Occipital lobe (tissue), 3 donors: ENCODE measurements at places on chromosomes 2 and 18. TPM values are rescaled to one million over a fixed set of nuclear protein-coding genes. Genes with fewer than 3 reads are reported as not detected.

GPR155 gene
- total RNA-seq = 15.6 TPM

TDRD15 gene
- 3.0 TPM for total RNA-seq

KHK gene
- 6.2 TPM for total RNA-seq

CCDC121 gene
- total RNA-seq = 5.9 TPM

REG3G gene
- not detected for total RNA-seq

SEPTIN10 gene
- total RNA-seq = 114 TPM

TMEM178A gene
- 25.1 TPM for total RNA-seq

SERPINB13 gene
- not detected for total RNA-seq

PID1 gene
- 46.2 TPM for total RNA-seq

CAPN14 gene
- 1.4 TPM for total RNA-seq

L3MBTL4 gene
- total RNA-seq = 20.4 TPM

TMEM17 gene
- total RNA-seq = 6.4 TPM

DRC1 gene
- 5.6 TPM for total RNA-seq

NXPH2 gene
- 30.4 TPM for total RNA-seq

ZSCAN30 gene
- total RNA-seq = 17.5 TPM

RAPGEF4 gene
- 23.4 TPM for total RNA-seq

- no peak for DNase-seq
These were observed 55.5 kb upstream of the ALKAL2 start for GRCh38 chr2:343355-343754.

DNA sequence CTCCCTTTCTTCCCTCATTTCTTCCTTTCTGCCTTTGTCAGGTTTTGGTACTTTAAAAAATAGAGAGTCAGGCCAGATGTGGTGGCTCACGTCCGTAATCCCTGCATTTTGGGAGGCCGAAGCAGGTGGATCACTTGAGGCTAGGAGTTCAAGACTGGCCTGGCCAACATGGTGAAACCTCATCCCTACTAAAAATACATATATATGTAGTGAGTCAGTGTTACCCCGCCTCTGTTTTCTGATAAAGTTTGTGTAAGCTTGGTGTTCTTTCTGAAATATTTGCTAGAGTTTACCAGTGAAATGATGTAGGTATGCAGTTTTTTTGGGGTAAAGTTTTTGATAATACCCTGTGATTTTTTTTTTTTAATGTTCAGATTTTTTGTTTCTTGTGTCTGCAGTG is 58.8 kb downstream of the DGKD start:
- no peak for DNase-seq

- DNase-seq = no peak
These were observed 319.9 kb upstream of the ACVR2A start for GRCh38 chr2:147524912-147525311.

- no peak for DNase-seq
These were observed 82.6 kb downstream of the HDAC4 start for GRCh38 chr2:239318151-239318611.

GRCh38 chr2:226953826-226954225 is 118.0 kb downstream of the RHBDD1 start:
- no peak for DNase-seq

- DNase-seq = no peak
These were observed 52.7 kb downstream of the ABCB11 start for GRCh38 chr2:168978461-168978861.

GRCh38 chr2:162029287-162029901 is 44.6 kb downstream of the DPP4 start:
- DNase-seq = peak; percentile 70

DNA sequence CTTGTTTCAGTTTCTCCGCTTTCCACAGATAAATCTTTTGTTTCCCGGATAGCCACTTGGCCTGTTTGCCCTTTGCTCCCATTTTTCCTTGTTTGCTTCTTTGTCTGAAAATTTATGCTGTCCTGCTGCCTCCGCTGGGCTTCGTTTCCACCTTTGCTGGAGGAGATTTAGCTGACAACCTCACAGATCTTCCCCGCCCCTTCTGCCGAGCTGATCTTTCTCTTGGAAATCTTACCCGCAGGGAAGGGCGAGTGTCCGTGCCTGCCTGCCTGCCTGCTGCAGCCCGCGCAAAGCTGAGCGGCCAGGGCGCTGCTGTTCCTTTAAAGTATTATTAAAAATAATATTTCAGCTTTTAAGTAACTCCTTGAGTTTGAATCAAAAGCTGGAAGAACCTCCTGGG is 1.4 kb upstream of the XRCC5 start:
- DNase-seq = no peak

- no peak for DNase-seq
These were observed 6.2 kb downstream of the CPS1 start for GRCh38 chr2:210562502-210563080.

DNA sequence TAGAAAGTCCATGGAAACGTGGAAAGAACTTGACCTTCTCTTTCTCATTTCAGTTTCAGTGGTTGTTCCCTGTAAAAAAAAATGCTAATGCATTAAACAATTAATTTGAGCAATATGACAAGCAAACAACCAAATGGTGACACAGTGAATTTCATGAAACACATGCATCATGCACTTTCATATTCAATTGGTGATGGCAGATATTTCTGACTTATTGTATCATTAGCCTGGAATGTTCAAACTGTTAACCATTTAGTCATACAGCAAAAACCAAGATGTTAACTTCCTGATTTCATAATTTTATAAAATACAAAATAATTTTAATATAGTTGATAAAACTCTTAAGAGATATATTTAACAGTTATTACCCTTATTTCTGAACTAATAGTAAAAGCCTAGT is 85.5 kb downstream of the SCN1A start:
- DNase-seq = no peak

GRCh38 chr2:12001621-12002020 is 255.2 kb downstream of the LPIN1 start:
- DNase-seq = no peak

- DNase-seq = no peak
These were observed 6.8 kb downstream of the TFPI start for GRCh38 chr2:187547353-187547979.

DNA sequence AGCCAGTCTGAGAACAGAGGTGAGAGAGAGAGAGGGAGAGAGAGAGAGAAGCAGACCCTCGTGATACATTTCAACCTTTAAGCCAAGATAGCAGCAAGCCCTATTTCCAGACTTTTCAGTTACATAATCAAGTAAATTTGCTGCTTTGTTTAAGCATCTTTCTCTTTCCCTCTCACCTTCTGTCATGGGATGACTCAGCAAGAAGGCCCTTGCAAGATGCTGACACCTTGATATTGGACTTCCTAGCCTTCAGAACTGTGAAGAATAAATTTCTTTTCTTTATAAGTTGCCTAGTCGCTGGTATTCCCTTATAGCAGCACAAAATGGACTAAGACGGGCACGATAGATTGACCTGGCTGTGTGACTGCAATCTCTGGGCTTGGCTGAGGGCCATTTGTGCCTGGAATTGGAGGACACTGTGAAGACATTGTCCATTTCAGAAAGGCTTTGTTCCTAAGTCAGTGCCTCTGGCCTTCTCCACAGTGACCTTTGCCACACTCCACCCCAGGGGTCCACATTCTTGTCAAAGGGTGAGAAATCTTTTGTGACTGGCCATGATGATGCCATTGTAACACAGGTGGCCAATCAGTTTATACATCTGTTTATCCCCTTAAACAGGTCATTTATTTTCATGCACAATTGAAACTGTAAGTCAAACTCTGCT is 51.3 kb upstream of the ITSN2 start:
- DNase-seq = no peak

DNA sequence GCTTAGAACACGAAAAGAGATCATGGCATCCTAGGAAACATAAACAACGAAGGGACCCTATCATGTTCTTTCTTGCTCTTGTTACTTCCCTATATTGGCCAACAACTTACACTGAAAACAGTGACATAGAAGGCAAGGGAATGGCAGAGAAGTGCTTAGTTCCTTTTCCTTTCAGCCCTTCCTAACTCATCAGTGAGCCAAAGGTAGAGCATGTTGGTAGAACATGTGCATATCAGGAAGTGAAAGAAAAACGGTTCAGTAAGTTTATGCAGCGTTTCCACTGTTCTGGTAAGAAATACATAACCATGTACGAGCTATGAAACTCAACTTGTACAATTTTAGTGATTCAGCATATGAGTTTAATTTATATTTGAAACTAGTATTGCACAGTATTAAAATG is 21.7 kb downstream of the AKAIN1 start:
- no peak for DNase-seq

GRCh38 chr2:85926931-85927661 is 38.3 kb upstream of the ST3GAL5 start:
- DNase-seq = no peak

DNA sequence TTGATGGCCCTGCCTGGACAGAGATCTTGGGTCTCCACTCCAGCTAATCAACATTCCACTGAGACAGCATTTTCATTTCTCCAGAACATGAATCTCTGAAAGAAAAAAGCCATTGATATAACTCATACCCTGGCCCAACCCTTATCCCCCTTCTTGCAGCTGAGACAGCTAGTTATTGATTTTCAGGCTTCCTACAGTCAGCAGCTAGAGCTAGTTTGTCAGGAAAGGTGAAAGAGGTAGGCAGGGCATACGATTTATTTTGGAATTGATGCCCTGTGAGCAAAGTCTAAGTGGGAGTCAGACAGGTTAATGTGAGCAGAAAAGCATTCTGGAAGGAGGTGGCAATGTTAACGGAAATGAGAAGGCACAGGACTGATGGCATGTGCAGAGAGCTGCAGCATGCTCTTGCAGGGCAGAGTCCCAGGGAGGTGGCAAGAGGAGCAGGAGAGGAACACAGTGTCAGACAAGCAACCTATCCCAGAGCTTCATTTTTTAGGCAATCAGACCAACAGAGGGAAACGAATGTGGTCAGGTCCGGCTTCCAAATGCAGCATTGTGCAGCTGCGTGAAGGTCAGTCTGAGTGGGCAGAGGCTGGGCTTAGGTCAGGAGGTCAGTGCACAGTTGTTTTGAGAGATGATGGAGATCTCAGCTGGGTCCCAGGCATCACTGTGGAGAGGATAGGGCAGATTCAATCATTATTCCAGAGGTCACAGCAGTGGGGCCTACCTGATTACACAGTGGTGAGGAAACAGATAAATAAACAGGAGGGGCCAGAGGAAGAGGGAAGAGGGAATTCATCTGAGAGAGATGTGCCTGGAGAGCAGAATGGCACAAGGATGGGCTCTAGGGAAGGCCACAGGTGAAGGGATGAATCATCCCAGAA is 134.8 kb downstream of the CMPK2 start:
- no peak for DNase-seq

DNA sequence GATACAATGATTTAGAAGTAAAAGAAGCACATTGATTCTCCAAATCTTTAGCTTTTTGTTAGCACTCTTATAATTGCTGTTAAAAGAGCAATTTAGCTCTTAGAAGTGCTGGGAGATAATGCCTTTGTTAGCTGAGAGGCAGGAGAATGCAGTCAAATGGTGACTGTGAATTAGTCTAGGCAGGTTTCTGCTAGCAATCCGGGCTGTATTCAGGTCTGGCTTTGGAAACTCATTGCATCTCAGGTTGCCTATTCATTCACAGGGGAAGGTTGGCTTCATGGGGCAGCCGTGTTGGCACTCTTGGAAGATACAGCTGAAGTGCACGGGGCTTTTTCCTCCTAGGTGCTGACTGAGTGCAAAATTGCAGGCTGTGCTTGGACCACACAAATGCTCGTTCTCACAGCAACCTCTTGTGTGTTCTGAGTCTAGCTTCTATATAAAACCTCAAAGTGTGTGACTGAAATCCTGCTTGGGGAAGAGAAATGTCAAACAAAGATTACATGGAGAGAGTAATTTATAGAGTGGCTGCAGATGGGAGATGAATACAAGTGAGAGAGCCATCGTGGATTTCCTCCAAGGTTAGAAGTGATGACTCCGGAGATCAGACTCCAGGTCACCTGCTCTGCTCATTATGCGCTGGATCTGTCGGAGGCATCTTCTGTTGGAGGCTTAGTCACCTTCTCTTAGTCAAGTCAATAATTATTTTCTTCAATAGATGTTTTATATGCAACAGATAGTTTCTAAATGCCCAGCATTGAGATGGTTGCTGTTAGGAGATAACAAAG is 167.8 kb downstream of the PMAIP1 start:
- DNase-seq = no peak

DNA sequence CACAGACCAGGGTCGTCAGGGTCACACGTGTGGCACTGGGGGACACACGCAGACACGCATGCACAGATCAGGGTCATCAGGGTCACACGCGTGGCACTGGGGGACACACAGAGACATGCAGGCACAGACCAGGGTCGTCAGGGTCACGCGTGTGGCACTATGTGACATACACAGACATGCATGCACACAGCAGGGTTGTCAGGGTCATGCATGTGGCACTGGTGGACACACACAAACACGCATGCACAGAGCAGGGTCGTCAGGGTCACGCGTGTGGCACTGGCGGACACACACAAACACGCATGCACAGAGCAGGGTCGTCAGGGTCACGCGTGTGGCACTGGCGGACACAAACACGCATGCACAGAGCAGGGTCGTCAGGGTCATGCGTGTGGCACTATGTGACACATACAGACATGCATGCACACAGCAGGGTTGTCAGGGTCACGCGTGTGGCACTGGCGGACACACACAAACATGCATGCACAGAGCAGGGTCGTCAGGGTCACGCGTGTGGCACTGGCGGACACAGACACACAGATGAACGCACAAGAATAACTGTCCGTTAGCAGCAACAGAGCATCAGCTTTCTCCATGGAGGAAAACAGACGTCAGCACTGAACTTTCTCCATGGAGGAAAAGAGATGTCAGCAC is 34.9 kb downstream of the HDAC4 start:
- DNase-seq = no peak

- no peak for DNase-seq
These were observed 30.1 kb upstream of the MARCO start for GRCh38 chr2:118911936-118912335.

DNA sequence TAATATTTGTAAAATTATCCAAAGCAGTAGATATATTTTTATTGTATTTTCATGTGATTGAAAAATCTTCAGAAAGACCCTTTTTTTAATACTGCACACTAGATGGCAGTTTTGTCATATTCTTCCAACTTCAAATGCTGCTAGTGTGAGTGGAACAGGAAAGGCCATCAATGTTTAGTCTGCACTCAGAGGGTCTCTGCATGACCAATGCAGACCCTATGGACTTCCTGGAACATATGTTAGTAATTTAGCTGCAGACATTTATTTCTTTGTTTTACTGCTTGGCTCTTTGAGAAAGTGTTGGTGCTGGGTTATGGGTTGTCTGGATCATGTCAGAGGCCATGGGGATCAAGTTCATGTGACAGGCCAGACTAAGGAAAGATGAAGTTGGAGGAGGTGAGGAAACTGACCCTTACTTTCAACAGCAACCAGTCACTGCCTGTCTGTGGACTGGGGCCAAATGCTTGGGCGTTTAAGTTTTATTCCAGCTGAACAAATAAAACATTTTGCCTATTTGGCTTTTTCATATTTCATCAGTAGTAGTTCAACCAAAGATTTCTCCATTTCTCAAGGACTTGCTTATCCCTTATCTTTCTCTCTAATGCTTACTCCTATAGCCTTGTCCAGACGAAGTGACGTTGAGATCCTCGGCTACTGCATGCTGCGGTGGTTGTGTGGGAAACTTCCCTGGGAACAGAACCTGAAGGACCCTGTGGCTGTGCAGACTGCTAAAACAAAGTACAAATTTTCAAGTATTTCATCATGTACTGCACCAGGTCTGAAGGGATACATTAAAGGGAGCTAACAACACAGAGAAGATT is 84.8 kb downstream of the VRK2 start:
- no peak for DNase-seq

- no peak for DNase-seq
These were observed 272.5 kb upstream of the PXDN start for GRCh38 chr2:2016651-2017311.

GRCh38 chr2:218003281-218003944 is 618 bp upstream of the TNS1 start:
- no peak for DNase-seq

- peak; percentile 72 for DNase-seq
These were observed 79.7 kb upstream of the MSH2 start for GRCh38 chr2:47323009-47323821.
